ENCODE measurements at places on chromosomes 4 and X. TPM values are rescaled to one million over a fixed set of nuclear protein-coding genes. Genes with fewer than 3 reads are reported as not detected.

The TMSB15C gene
- total RNA-seq = 8.8 TPM

The HS6ST2 gene
- total RNA-seq = 6.6 TPM

The ARHGAP6 gene
- total RNA-seq = 1.4 TPM

The DCAF4L1 gene
- 0.13 TPM for total RNA-seq

The METAP1 gene
- total RNA-seq = 56.0 TPM

The CNKSR2 gene
- 3.4 TPM for total RNA-seq

The P2RY4 gene
- total RNA-seq = not detected

The DNAAF6 gene
- total RNA-seq = not detected

The ZNF185 gene
- total RNA-seq = 45.4 TPM

The UGT2B15 gene
- total RNA-seq = not detected

The BMP3 gene
- total RNA-seq = 0.33 TPM

The XK gene
- 1.1 TPM for total RNA-seq

The DKK2 gene
- not detected for total RNA-seq

The RS1 gene
- not detected for total RNA-seq

The TMEM185A gene
- total RNA-seq = 15.3 TPM

The XAGE3 gene
- total RNA-seq = not detected

The SMIM10L2A gene
- total RNA-seq = 3.8 TPM

The CORIN gene
- 0.07 TPM for total RNA-seq

The AKAP17A gene
- total RNA-seq = 54.4 TPM

The AWAT2 gene
- not detected for total RNA-seq

The IL2 gene
- not detected for total RNA-seq

The TMEM35A gene
- total RNA-seq = 0.41 TPM

The CBLL2 gene
- not detected for total RNA-seq

The CRLF2 gene
- total RNA-seq = not detected

The ZDHHC9 gene
- 31.6 TPM for total RNA-seq

The FRMD7 gene
- not detected for total RNA-seq

The IL13RA1 gene
- total RNA-seq = 32.0 TPM

The FGFBP1 gene
- total RNA-seq = 4.8 TPM

The CLCN4 gene
- total RNA-seq = 6.8 TPM

The TEX13B gene
- not detected for total RNA-seq

The SGMS2 gene
- total RNA-seq = 64.3 TPM

The GPR34 gene
- not detected for total RNA-seq

The DMRTC1B gene
- not detected for total RNA-seq

The NEIL3 gene
- 2.1 TPM for total RNA-seq

The F9 gene
- total RNA-seq = not detected

The BCOR gene
- 29.5 TPM for total RNA-seq

The CYLC1 gene
- not detected for total RNA-seq

The ENPP6 gene
- under 0.01 TPM for total RNA-seq
